Stimulated activated CD4-positive, alpha-beta T cell treated with anti-CD3 and anti-CD28 coated beads, TNF-alpha, amount 100 ng/mL, for 4 hours (primary cell): ENCODE measurements at places on chromosomes 2 and 18.

- no peak for DNase-seq
Observed at GRCh38 chr2:185998562-185999070, 260.0 kb downstream of the FSIP2 start.

- no peak for DNase-seq
Observed at GRCh38 chr2:189083106-189083505, 96.5 kb downstream of the COL5A2 start.

DNA sequence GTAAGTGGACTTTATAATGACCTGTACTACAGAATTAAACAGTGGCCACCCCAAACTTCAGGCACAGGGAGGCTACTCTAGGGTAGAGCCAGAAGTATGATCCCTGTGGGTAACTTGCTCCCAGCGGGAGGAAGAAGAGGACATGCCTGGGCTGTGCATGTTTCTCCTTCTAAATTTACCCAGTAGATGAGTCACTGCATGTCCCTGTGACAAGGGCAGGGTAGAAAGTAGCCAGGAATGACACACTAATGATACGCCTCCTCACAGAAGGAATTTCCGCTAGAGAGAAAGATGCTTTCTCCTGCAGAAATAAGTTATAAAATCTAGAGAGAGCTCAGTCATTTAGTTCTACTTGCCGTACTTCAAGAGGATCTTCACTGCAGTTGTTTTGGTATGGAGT, 7.5 kb downstream of the ACYP2 start:
- DNase-seq: no peak

DNA sequence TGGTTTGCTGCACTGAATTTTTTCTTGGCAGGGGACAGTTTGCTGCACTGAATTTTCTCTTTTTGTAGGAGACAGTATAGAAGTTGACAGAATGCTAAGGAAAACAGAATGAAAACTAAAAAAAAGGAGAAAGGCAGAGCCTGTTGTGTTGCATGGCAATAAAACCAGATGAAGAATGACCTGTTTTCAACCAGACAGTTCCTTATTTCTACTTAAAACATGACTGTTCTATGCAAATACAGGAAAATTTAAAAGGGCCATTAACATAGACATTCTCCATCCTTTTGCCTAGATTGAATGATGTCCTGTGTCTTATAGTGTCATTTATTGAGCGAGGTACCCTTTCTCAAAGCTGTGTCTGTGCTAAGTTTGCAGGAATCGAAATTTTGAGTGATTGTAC, 33.3 kb downstream of the ABI2 start:
- no peak for DNase-seq

DNA sequence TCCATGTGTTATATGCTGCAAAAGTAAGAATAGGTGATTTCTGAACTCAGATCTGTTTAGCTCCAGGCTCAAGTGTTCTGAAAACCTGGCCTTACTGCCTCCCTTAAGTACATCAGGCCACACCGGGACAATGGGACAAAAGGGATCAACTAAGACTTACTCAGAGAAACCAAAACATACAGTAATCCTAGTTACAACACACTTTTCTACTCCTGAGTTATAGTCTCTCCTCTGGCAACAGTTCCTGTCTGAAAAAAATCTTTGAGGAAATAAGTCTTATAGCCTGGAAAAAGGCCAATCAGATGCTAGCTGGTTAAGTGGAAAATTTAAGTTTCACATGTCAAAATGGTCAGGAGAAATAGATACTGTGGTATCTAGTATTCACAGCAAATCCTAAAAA, 5.6 kb downstream of the METTL5 start:
- no peak for DNase-seq

DNA sequence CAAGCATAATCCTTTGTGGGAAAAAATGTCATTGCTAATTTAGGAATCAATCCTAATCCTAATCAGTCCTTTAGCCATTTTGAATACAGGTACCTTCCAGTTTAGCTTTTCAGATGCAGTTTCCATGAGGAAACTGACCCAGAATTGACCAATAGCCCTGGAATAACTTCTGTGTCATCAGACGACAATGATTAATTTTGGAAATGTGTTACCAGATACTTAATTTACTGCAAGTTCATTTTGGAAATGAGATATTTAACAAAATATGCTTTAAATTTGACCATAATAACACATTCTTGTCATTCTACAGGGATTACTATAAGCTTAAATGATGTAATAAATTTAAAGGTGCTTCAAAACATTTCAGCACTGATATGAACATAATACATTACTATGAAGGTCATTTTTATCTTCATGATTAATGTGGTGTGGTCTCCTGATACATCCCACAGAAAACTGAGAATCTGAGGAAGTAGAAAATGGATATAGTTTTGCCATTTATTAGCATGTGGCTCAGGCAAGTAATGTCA, 129.8 kb upstream of the SH3BP4 start:
- no peak for DNase-seq

DNA sequence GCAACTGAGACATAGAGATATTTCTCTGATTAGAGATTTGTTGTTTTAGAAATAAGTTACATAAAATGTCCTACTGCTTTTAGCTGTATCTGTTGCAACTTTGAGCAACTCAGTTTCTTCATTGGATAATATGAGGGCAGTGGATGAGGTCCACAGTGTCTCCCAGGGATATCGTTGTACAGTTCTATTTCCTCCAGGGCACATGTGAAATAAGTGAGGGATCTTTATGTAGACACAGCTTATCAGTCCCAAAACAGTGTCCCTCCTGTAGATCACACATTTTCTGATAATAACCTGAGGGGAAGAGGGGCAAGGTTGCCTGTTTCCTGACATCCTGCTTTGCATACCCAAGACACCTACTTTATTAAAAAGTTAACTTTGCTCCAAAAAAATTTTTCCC, 1231.2 kb upstream of the ZEB2 start:
- no peak for DNase-seq

- no peak for DNase-seq
Observed at GRCh38 chr2:36373149-36373926, 17.8 kb downstream of the CRIM1 start.

DNA sequence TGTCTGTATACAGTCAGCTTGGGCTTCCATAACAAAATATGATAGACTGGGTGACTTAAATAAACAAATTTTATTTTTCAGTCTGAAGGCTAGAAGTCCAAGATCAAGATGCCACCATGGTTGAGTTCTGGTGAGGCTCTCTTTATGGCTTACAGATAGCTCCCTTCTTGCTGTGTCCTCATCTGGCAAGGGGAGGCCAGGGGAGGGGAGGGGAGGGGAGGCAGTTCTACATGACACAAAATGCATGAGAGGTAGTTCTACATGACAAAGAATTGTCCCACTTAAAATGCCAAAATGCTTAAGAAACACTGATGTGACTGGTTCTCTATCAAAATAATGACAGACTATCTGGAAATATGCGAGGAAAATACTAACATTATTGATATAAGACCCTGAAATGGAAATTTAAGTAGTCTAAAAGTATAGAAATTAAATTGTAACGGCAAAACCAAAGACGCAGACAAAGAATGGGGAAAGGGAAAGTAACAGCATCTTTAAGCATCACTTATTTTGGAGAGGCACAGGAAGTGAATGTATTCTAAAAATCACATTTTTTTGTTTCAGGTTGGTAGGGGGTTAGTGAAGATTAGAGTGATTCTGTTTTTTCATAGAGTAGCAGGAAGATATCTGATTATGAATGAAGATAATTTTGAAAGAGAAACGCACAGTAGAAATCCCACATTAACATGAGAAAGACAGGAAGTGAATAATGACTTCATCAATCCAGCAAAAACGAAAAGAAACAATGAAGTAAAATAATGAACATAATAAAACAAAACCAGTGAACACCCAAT, 131.4 kb downstream of the STRN start:
- no peak for DNase-seq

GRCh38 chr2:197266477-197266876, 44.1 kb downstream of the ANKRD44 start:
- no peak for DNase-seq

- DNase-seq: peak; percentile 88
Observed at GRCh38 chr2:230905448-230906421, 19.3 kb downstream of the GPR55 start.

DNA sequence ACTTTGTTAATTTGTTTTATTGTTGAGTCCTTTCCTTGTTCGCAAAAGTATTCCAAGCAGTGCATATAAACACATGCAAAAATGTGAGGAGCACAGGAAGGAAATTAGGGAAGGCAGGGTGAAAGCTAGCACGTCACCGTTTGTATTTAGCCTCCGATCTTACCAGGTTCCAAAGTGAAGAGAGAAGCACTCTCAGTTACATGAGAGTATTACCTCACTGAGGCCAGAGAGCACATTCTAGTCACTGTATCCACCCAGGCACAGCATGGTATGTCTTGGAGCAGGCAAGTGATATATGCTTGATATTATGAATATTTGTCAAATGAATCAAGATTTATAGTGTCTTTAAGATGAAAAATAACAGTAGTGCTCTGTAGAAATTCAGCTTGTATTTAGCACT, 6.5 kb upstream of the TMEM182 start:
- DNase-seq: no peak

- no peak for DNase-seq
Observed at GRCh38 chr2:11131166-11131920, 23.9 kb upstream of the SLC66A3 start.

- no peak for DNase-seq
Observed at GRCh38 chr2:22683914-22684313, 701.1 kb upstream of the KLHL29 start.

DNA sequence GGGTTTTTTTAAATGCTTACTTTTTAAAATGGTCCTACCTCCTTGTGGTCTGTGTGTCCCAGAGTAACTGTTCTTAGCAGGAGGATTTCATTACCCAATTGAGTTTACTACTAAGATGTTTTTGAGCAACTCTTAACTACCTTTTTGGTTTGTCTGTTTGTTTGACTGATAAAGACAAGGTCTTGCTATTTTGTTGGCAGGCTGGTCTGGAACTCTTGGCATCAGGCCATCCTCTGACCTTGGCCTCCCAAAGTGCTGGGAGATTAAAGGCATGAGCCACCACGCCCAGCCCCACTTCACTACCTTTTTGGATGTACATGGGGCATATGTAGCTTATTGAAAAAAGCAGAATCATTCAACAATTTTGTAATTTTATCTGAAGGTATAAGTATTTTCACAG, 14.9 kb downstream of the MRPS9 start:
- no peak for DNase-seq

DNA sequence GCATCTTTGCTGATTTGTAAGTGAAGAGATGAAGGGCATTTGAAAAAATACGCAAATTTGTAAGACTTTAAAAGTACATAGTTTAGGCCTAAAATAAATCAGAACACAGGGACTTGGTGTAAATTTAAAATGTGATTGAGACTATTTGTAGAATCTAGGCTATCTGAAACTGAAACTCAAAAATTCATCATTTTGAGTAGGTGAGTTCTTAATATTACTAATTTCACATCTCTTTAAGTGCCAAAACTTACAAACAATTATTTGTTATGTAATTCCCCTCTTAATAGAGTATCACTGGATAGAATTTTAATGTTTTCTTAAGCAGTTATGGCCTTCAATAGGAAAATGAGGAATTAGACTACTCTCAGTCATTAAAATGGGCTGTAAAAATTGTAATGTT, 14.0 kb upstream of the HRH4 start:
- DNase-seq: no peak

DNA sequence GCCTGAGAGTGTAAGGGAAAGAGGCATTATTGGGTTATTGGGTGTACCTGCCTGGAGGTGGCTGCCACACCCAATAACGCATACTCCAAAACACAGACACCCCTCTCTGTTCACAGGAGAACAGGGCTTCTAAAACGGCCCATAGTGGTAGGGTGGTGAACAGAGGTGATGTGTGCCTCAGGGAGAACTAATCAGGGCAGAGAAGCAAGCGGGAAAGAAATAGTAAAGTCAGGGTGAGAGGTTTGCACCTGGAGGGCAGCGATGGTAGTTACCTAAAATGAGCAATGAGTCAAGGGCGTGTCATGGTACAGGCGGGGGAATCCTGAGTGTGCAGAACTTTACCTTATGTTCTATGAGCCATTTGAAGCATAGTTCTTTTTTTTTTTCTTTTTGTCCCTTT, 21.6 kb upstream of the VPS4B start:
- no peak for DNase-seq

GRCh38 chr2:160051371-160051800, 11.0 kb downstream of the PLA2R1 start:
- no peak for DNase-seq

DNA sequence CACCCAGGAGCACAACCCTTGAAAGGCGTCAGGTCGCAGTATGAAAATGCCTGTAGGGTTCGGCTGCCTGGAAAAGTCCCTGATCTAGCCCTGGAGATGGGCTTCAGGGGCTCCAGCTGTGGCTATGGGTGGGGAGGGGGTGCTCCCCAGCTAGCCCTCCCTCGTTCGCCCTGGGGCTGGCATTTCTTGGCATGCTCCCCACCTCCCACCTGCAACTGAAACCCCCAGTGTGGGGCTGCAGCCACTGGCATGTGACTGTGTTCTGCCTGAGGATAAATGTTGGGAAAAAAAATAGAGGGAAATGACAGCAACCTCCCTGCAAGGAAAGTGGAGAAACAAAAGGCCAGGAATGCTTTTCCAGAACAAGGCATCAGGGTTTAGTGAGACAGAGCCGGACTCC, 109.2 kb downstream of the COPS8 start:
- no peak for DNase-seq

DNA sequence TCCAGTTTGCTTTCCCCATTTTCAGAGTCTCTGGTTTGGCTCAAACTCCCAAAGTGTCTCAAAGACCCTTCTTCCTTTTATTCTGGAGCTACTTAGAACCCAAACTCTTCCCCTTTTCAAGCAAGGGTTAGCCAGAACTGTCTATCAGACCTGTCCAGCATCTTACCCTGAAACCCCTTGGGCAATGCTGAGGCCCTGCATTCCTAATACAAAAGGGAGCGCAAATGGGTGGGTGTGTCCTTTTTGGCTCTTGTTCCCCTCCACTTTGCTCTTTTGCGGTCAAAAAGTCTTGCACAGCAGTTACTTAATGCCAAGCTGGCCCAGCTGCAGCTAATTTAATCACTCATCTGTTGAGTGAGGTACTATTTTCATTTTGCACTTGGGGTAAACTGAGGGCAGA, 231.2 kb upstream of the FOSL2 start:
- no peak for DNase-seq

DNA sequence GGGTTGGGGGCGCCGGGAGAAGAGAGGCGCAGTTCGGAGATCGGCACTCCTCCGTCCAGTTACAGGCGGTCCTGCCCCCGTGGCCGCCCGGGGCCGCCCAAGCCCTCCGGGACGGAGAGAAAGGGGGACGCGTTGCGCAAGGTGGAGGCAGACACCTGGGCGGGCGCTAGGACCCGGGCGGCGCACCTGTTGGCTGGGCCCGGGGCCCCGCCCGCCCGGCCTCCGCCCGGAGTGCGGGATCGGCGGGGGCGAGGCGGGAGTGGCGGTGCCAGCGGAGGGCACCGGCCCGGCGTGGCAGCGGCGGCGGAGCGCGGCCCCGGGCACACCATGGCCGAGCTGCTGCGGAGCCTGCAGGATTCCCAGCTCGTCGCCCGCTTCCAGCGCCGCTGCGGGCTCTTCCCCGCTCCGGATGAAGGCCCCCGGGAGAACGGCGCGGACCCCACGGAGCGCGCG, at the start of gene SGPP2:
SGPP2 (plus strand) TSS at position 268 of the 453 bp plus-strand sequence; CDS start at position 328, 60 bp downstream.
- no peak for DNase-seq

- no peak for DNase-seq
Observed at GRCh38 chr2:233486778-233487552, 79.6 kb downstream of the USP40 start.

- DNase-seq: no peak
Observed at GRCh38 chr2:202408546-202409140, 32.5 kb downstream of the BMPR2 start.

GRCh38 chr18:72468021-72468710, 76.0 kb downstream of the CBLN2 start:
- no peak for DNase-seq

GRCh38 chr2:20624884-20625485, 25.9 kb downstream of the HS1BP3 start:
- DNase-seq: no peak

- no peak for DNase-seq
Observed at GRCh38 chr2:119383410-119384140, 16.8 kb downstream of the DBI start.
